ENCODE measurements at places on chromosomes 7 and 10. TPM values are rescaled to one million over a fixed set of nuclear protein-coding genes. Genes with fewer than 3 reads are reported as not detected.

The LRRC61 gene
- polyA plus RNA-seq, result 12.0 TPM

The PIK3AP1 gene
- polyA plus RNA-seq, result 84.1 TPM

The CTAGE6 gene
- polyA plus RNA-seq, result 0.10 TPM

The DNA2 gene
- 2.9 TPM for polyA plus RNA-seq

The NRCAM gene
- polyA plus RNA-seq, result 8.6 TPM

The RAMP3 gene
- polyA plus RNA-seq, result 21.6 TPM

DNA sequence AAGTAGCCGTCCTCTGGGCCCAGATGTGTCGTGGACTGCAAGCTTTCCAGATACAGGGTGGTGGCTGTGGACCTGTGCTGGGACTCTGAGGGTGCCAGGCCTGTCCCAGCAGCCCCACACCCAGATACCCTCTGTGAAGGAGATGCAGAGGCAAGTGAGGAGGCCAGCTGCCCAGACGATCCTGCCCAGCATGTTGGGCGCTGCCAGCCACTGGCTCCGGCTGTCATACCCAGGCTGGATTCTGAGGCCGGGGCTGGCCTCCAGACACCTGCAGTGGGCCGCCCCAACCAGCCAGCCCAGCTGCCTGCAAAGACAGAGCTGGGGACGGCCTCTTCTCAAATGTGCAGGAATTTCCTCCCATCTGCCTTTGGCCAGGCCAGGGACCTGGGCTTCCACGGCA, 39.1 kb upstream of the EBF3 start:
- no peaks in the 10 kb centered on the region for H3K4me1 ChIP-seq
- H3K27ac ChIP-seq, result no peak overlapping the region
- H3K36me3 ChIP-seq, result no peaks in the 10 kb centered on the region
- no peak overlapping the region for H3K4me3 ChIP-seq

DNA sequence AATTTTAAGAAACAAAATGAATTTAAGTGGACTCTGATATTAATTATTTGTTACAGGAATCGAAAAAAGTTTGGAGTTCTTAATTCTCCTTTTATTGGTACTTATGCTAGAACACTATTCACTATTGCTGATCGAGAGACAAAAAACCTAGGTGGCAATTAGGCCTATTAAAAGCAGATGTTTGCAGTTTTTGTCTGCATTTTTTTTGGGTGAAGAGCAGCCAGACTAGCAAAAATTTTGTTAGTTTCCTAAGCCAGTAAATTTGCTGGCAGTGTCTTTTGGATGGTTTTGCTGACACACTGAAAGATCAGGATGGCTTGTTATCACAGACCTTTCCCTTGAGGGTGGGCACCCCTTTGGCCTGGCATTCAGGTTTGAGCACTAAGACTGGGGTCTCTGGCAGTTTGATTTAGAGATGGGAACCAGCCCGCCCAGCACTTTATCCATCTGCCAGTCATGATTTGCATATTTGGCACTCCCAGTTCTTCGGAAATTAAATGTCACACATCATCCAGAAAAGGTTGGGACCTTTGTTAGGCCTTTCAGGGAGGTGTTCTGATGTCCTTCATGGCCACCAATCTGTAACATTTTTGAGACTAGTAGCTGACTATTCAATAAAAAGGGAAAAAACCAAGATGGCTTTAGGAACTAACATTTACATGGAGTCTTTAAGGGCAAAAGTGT, 57.3 kb downstream of the INPP5F start:
- no peak overlapping the region for H3K4me3 ChIP-seq
- H3K36me3 ChIP-seq, result no peaks in the 10 kb centered on the region
- peak overlapping the region; percentile 35 for H3K27ac ChIP-seq
- H3K4me1 ChIP-seq, result peaks cover 22% of the 10 kb centered on the region
- H3K27me3 ChIP-seq, result no peaks in the 10 kb centered on the region

- no peaks in the 10 kb centered on the region for H3K36me3 ChIP-seq
- H3K27ac ChIP-seq, result no peak overlapping the region
- peaks cover 60% of the 10 kb centered on the region for H3K4me1 ChIP-seq
- H3K27me3 ChIP-seq, result peaks cover 16% of the 10 kb centered on the region
Observed at GRCh38 chr7:22564511-22565045, 64.6 kb upstream of the STEAP1B start.

DNA sequence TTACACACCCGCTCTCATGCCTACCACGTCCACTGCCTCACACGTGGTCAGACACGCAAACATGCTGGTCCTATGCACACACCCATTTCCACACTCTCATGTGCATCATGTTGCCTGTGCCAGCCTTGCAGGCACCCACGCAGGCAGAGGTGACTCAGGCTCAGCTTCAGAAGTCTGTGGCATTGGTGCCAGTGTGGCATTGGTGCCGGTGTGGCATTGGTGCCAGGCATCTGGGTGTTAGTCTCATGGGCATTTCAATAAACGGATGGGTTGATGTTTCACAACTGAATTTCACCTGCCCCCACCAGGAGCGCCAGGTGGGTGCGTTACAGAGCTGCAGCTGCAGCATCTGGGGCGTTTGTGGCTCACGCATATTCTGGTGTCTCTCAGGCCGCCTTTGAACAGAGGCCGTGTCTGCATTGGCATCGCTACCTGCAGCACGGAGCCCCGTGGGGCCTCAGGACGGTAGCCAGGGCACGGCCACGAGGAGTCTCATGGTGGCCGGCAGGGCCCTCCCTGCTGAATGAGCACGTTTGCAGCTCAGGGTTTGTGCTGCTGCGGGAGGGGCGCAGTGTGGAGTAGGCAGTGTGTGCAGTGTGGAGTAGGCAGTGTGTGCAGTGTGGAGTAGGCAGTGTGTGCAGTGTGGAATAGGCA, 24.7 kb downstream of the KNDC1 start:
- no peaks in the 10 kb centered on the region for H3K4me1 ChIP-seq
- no peak overlapping the region for H3K4me3 ChIP-seq
- peaks cover 54% of the 10 kb centered on the region for H3K27me3 ChIP-seq
- H3K27ac ChIP-seq, result no peak overlapping the region
- no peak for DNase-seq

GRCh38 chr7:138278601-138279000, 181.5 kb upstream of the TRIM24 start:
- H3K27me3 ChIP-seq, result no peaks in the 10 kb centered on the region
- no peak overlapping the region for H3K4me3 ChIP-seq
- H3K27ac ChIP-seq, result no peak overlapping the region
- no peaks in the 10 kb centered on the region for H3K36me3 ChIP-seq

DNA sequence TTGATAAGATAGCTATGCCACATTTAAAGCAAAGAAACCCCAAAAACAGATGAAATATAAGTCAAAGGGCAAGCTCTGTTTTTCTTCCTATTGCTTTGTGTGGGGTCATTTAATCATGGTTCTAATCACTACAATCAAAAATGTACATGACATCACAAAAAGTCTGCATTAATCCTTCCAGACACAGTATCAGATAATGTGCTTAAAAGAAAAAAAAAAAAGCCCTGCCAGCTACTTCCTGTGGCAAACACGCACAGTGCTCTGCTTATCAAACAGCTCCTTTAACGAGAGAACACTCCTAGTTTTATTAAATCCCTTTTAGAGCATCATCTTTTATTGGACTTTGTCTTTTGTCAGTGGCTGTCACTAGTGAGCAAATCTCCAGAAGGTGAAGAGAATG, 1005.8 kb downstream of the GATA3 start:
- no peaks in the 10 kb centered on the region for H3K4me1 ChIP-seq
- no peaks in the 10 kb centered on the region for H3K36me3 ChIP-seq
- no peak overlapping the region for H3K4me3 ChIP-seq
- no peak overlapping the region for H3K27ac ChIP-seq

- H3K4me3 ChIP-seq, result no peak overlapping the region
- no peaks in the 10 kb centered on the region for H3K4me1 ChIP-seq
- no peak overlapping the region for H3K27ac ChIP-seq
- H3K27me3 ChIP-seq, result no peaks in the 10 kb centered on the region
Observed at GRCh38 chr7:78434281-78434680, 635.7 kb downstream of the PHTF2 start.

DNA sequence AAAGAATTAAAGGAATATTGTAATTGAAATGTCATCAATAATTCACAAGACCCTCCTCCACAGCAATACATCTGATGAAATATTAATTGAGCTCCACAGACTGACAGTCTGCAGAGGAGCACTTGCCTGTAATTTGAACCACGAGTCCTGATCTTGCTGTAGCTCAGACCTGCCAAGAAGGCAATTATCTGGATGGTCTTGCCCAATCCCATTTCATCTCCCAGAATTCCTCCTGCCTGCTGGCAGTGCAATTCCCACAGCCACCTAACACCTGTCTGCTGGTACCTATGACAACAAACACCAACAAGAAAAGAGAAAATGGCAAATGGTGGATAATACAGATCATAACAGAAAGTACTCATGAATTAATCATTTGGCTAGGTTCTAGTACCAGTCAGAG, 38.5 kb downstream of the ERCC6 start:
- peaks cover 10% of the 10 kb centered on the region for H3K36me3 ChIP-seq
- H3K27ac ChIP-seq, result no peak overlapping the region
- no peak overlapping the region for H3K4me3 ChIP-seq
- DNase-seq, result no peak
- H3K27me3 ChIP-seq, result no peaks in the 10 kb centered on the region

DNA sequence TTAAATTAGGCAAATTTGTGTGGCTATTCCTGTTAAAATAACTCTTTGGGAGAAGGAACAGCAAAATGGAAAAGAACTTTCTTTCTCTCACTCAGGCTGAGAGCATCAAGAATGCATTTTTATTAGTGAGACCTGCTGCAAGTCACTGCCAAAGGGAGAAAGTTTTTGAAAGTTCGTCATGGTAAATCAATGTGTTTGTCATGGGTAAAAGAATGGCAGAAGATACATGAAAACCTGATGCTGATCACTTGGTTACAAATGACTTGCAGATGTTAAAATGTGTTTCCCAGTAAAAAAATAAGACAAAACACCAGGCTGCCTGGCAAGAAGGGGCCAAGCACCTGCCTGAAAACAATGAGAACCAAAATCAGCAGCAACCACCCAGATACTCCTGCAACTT, 484.7 kb upstream of the NRP1 start:
- H3K4me3 ChIP-seq, result no peak overlapping the region
- peaks cover 7% of the 10 kb centered on the region for H3K4me1 ChIP-seq
- no peaks in the 10 kb centered on the region for H3K27me3 ChIP-seq
- H3K27ac ChIP-seq, result no peak overlapping the region

- no peak for DNase-seq
- no peak overlapping the region for H3K4me3 ChIP-seq
- H3K36me3 ChIP-seq, result no peaks in the 10 kb centered on the region
Observed at GRCh38 chr7:29356631-29357030, 162.1 kb downstream of the CHN2 start.

DNA sequence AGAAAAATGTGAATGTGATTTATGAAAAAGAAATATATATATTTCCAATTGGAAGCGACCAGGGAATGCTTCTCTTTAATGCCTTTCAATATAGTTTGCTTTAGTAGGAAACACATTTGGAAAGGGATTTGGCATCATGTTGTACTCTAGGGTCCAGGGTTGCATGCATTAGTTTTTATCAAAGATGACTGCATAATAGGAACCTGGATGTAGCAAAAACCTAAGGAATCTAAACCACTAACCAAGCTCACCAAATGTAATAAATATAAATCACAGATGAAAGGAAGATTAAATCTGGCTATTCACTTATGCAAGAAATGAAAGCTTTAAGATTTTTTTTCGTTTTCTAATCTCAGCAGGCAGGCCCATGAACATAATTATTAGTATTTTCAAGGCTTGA, 120.0 kb downstream of the ATXN7L1 start:
- no peak for DNase-seq
- no peak overlapping the region for H3K27ac ChIP-seq
- peaks cover 13% of the 10 kb centered on the region for H3K4me1 ChIP-seq
- H3K36me3 ChIP-seq, result no peaks in the 10 kb centered on the region
- H3K27me3 ChIP-seq, result no peaks in the 10 kb centered on the region

DNA sequence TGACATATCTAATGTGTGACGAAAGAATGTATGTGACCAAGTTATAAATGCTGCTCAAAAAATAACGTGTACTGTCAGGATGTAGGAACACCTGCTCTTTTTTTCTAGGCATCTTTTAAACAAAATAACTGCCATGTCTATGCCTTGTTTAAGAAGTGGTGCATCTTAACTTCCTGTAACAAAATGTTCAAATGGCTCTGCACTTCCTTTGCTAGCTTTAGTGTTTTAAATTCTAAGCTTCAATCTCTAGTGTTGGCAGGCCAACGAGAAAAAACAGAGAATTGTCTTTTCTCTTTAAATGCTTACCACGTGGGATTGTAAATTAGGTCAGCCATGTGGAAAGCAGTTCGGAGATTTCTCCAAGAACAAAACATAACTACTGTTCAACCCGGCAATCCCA, 14.6 kb upstream of the PDSS1 start:
- no peak overlapping the region for H3K27ac ChIP-seq
- H3K36me3 ChIP-seq, result no peaks in the 10 kb centered on the region
- no peaks in the 10 kb centered on the region for H3K27me3 ChIP-seq
- no peak overlapping the region for H3K4me3 ChIP-seq
- peaks cover 8% of the 10 kb centered on the region for H3K4me1 ChIP-seq

DNA sequence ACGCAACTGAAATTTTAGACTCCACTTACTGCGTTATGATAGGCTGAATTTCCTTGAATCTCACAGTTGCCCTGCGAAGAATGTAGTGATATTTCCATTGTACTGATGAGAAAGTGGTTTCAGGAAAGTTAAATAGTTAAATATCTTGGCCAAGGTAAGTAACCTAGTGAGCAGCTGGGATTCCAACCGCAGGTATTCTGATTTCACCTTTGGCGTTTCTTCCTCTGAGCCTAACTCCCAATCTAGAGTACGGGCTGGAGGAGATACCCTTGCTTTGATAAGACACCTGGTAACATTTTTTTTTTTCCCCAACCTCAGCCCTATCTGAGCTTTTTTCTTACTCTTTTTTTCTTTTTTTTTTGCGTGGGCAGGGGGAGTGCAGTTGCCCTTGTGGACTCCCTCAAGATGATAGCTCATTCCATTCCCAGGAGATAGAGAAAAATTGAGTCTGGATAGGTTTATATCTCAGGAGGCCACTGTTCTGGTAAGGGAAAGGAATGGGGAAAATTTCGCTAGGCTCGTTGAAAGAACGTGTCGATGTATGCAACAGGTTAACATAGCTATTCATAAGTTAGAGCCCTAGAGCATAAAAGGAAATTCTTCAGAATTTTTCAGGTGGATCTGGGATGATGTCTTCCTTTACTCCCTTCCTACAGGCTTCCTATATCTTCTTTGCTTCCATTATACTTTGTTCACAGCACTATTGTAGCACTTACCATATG, 3.1 kb upstream of the TAS2R38 start:
- H3K27ac ChIP-seq, result no peak overlapping the region
- DNase-seq, result no peak
- no peaks in the 10 kb centered on the region for H3K27me3 ChIP-seq
- H3K4me3 ChIP-seq, result peak overlapping the region; percentile 24

- no peaks in the 10 kb centered on the region for H3K27me3 ChIP-seq
- H3K27ac ChIP-seq, result no peak overlapping the region
- DNase-seq, result no peak
- no peaks in the 10 kb centered on the region for H3K4me1 ChIP-seq
- no peaks in the 10 kb centered on the region for H3K36me3 ChIP-seq
Observed at GRCh38 chr10:93098816-93099215, 25.1 kb downstream of the CYP26A1 start.

Measured in spleen (tissue), 13 donors.